ENCODE measurements at places on chromosomes 2 and 18. TPM values are rescaled to one million over a fixed set of nuclear protein-coding genes. Genes with fewer than 3 reads are reported as not detected.
A peak's percentile ranks its signal among the peaks of the same experiment; 100 is the strongest.

DNA sequence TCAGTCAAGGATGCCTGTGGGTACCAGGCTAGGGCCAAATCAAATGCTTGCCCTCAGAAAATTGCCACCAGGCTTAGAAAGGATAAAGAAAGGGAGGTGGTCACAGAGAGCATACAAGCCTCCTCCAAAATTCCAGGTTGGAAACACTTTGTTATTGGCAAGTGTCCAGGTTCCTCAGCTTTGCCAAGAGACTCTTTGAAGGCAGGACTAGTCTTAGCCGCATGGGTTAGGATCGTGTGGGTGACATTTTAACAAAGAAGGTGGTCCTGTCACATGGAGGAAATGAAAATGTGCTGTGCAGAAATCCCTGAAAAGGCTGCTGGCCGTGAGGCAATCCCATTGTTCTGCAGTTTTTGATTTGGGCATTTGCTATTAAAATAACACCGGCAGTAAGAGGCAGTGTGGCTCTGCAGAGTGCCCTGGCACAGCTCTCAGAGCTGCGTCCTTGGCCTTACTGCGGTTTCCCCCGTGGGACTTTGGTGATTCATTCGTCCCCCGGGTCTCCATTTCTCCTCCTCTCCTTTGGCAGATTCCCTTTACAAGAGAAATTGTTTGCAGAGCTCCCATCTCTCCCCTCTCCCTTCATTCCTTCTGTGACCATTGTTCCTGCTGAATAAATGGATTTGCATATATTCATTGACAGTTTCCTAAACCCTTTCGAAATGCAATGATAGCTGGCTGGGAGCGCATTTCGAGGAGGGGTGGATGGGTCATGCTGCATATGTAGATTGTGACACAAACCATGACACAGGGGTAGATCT is 187.3 kb downstream of the VAPA start:
- H3K4me1 ChIP-seq: no peaks in the 10 kb centered on the region
- no peaks in the 10 kb centered on the region for H3K27me3 ChIP-seq
- no peak overlapping the region for H3K4me3 ChIP-seq
- H3K27ac ChIP-seq: peak overlapping the region; percentile 26
- DNase-seq: peak; percentile 51
- H3K36me3 ChIP-seq: no peaks in the 10 kb centered on the region

SS18 gene
- 80.3 TPM for total RNA-seq

GRCh38 chr2:9206991-9207640 is 504 bp downstream of the ASAP2 start:
- peaks cover 46% of the 10 kb centered on the region for H3K27me3 ChIP-seq
- H3K4me3 ChIP-seq: peak overlapping the region; percentile 80
- peak; percentile 75 for DNase-seq
- peak overlapping the region; percentile 74 for H3K27ac ChIP-seq
- no peaks in the 10 kb centered on the region for H3K4me1 ChIP-seq

ACMSD gene
- not detected for total RNA-seq

GRCh38 chr2:188570370-188570769 is 278.7 kb downstream of the GULP1 start:
- no peaks in the 10 kb centered on the region for H3K36me3 ChIP-seq
- H3K4me3 ChIP-seq: no peak overlapping the region
- H3K4me1 ChIP-seq: no peaks in the 10 kb centered on the region
- no peak for DNase-seq

GRCh38 chr2:10146366-10147005 is 23.9 kb downstream of the RRM2 start:
- H3K4me1 ChIP-seq: no peaks in the 10 kb centered on the region
- no peaks in the 10 kb centered on the region for H3K36me3 ChIP-seq
- no peaks in the 10 kb centered on the region for H3K27me3 ChIP-seq
- no peak overlapping the region for H3K27ac ChIP-seq

GRCh38 chr2:219285894-219286425 is 6.8 kb downstream of the DNAJB2 start:
- peaks cover 1% of the 10 kb centered on the region for H3K4me1 ChIP-seq
- no peaks in the 10 kb centered on the region for H3K27me3 ChIP-seq
- no peak overlapping the region for H3K4me3 ChIP-seq

DNA sequence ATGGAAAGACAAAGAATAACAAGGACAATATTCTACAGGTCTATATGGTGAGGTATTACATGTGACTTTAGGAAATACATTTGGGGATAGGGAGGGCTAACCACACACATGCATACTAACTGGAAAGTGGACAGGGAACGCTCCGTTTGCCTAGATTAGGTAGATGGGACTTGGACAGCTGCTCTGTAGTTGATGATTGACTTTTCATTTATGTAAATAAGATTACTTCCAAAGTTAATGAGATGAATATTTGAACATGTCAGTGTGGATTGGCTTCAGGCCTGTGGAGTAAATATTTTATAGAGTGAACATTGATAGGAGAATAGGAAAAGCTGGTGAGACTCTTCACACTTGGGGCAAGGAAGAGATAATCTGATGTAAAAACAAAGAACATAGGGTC is 142.0 kb downstream of the NCK2 start:
- H3K36me3 ChIP-seq: peaks cover 38% of the 10 kb centered on the region
- H3K4me1 ChIP-seq: peaks cover 7% of the 10 kb centered on the region
- no peak overlapping the region for H3K4me3 ChIP-seq
- H3K27me3 ChIP-seq: no peaks in the 10 kb centered on the region
- H3K27ac ChIP-seq: no peak overlapping the region

DNA sequence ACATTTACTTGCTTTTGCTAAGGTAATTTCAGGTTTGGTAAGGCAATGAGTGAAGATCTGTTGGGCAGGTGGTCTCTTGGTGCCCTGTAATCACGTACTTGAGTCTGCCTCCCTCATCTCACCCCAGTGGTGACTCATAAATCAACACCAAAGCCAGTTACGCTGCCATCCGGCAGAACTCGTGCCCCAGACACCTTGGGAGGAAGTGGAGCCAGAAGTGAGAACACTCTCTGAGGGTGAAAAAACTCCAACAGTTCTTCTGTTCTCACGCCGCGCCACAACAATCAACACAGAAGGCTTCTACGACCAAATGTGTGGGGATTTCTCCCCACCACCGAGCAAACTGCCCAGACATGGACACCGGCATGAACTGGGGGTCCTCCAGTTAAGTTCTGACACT is 206.2 kb downstream of the ARL4C start:
- peaks cover 7% of the 10 kb centered on the region for H3K4me1 ChIP-seq
- H3K27me3 ChIP-seq: no peaks in the 10 kb centered on the region
- no peak overlapping the region for H3K4me3 ChIP-seq
- H3K27ac ChIP-seq: no peak overlapping the region

SALL3 gene
- 5.0 TPM for total RNA-seq

PKDCC gene
- total RNA-seq: 85.3 TPM

SERPINB12 gene
- not detected for total RNA-seq

ATP6V1C2 gene
- total RNA-seq: 0.27 TPM

GRCh38 chr2:109124982-109125592 is 3.9 kb upstream of the SH3RF3 start:
- H3K27me3 ChIP-seq: peaks cover 19% of the 10 kb centered on the region
- H3K4me3 ChIP-seq: no peak overlapping the region
- DNase-seq: peak; percentile 62
- no peaks in the 10 kb centered on the region for H3K4me1 ChIP-seq
- no peaks in the 10 kb centered on the region for H3K36me3 ChIP-seq

- peaks cover 27% of the 10 kb centered on the region for H3K36me3 ChIP-seq
- no peak for DNase-seq
- no peak overlapping the region for H3K27ac ChIP-seq
Observed at GRCh38 chr2:169999054-169999453, 171.8 kb downstream of the UBR3 start.

DNA sequence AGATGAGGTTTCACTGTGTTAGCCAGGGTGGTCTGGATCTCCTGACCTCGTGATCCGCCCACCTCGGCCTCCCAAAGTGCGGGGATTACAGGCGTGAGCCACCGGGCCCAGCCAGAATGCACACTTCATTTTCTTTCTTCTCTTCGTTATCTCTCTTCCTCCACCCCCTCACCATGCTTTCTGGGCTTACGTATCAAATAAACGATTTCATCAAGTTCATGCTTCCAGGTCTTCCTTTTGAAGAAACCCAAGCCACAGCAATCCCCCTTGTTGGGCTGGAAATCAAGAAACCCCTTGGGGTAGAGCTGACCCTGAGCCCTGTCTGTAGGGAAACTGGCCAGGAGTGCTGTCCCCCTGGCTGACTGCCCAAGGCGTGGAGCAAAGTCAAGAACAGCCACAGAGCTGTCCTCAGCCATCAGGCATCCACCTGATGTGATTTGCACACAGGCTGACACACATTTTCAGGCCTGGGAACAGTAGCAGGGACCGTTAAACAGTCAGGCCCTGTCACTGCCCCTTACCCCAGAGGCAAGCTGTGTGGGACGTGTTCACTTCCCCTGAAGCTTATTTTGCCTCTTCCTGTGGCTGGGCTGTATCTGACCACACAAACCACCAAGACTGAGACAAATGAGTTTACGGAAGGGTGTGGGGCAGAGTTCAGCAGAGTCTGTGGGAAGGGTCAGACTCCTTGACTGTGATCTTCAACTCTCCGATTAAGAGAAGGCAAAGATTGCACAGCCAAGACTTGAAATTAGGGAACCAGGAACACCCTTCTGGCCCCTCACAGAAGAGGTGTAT is 15.1 kb upstream of the NMUR1 start:
- no peak overlapping the region for H3K4me3 ChIP-seq
- H3K36me3 ChIP-seq: no peaks in the 10 kb centered on the region
- DNase-seq: no peak
- no peaks in the 10 kb centered on the region for H3K27me3 ChIP-seq

ATG9A gene
- total RNA-seq: 53.1 TPM

KIAA1328 gene
- total RNA-seq: 5.3 TPM

DNA sequence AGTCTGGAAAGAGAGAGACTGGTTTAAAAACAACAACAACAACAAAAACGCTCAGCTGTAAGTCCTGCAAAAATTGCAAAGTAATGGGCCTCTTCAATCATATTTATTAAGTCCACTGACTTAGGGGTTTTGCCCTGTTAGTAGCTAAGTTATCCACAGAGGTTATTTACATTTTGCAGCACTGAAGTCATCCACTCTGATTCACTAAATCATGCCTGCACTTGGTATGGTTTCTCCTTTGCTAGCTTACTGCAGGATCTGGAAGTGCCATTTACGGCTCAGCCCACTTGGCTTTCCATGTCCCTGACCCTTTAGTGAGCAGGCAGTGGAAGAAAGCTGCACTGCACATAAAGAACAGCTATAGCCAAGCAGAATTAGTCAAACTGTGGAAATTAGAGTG is 484.4 kb downstream of the NRXN1 start:
- H3K27me3 ChIP-seq: no peaks in the 10 kb centered on the region
- DNase-seq: no peak
- no peak overlapping the region for H3K4me3 ChIP-seq
- H3K36me3 ChIP-seq: no peaks in the 10 kb centered on the region
- peaks cover 3% of the 10 kb centered on the region for H3K4me1 ChIP-seq

DNA sequence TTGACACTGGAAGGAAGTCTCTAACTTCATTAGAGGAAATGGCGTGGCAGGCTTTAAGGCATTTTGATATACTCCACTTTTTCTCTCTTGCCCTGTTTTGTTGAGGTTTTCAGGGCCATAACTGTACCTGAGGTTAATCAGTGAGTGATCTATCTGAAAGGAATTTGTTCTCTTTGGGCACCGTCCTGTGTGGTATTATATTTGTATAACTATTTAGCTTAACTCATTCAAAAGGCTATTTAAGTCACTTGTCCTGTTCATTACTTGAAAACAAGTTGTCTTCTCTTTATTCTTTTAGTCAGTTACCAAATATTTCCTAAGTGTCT is 180.4 kb downstream of the NEDD4L start:
- DNase-seq: no peak
- H3K27ac ChIP-seq: no peak overlapping the region
- no peaks in the 10 kb centered on the region for H3K27me3 ChIP-seq

PTGR3 gene
- total RNA-seq: 15.7 TPM

TNFRSF11A gene
- total RNA-seq: 13.7 TPM

DNA sequence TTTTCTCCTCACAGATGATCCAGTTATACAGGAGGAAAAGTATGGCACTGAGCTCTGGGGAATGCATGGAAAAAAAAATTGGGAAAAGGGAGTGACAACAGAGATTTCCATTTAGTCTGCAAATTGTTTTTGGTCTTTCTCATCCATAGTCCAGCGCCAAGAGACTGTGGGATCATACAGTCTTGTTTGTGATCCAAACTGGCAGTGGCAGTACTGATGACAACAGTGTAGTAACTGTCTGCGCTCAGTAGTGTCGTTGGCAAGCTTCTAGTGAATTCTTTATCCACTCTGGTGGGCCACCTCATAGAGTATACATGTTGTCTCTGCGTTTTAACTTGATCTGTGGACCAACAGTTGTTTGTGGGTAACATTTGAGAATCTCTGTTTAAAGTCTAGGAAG is 37.9 kb downstream of the GALNT1 start:
- H3K4me3 ChIP-seq: no peak overlapping the region
- no peak for DNase-seq
- no peaks in the 10 kb centered on the region for H3K36me3 ChIP-seq
- no peak overlapping the region for H3K27ac ChIP-seq
- H3K4me1 ChIP-seq: no peaks in the 10 kb centered on the region

PROKR1 gene
- total RNA-seq: 2.9 TPM

- no peaks in the 10 kb centered on the region for H3K27me3 ChIP-seq
- peaks cover 68% of the 10 kb centered on the region for H3K36me3 ChIP-seq
- DNase-seq: peak; percentile 7
- no peaks in the 10 kb centered on the region for H3K4me1 ChIP-seq
- no peak overlapping the region for H3K4me3 ChIP-seq
- H3K27ac ChIP-seq: peak overlapping the region; percentile 81
Observed at GRCh38 chr18:58391231-58391825, 237.6 kb downstream of the ALPK2 start.

FOXD4L1 gene
- 0.15 TPM for total RNA-seq

PMAIP1 gene
- 23.2 TPM for total RNA-seq

- no peaks in the 10 kb centered on the region for H3K4me1 ChIP-seq
- H3K4me3 ChIP-seq: no peak overlapping the region
- no peaks in the 10 kb centered on the region for H3K27me3 ChIP-seq
- peak; percentile 86 for DNase-seq
- no peak overlapping the region for H3K27ac ChIP-seq
Observed at GRCh38 chr18:63994783-63995399, 25.0 kb downstream of the SERPINB8 start.

DNA sequence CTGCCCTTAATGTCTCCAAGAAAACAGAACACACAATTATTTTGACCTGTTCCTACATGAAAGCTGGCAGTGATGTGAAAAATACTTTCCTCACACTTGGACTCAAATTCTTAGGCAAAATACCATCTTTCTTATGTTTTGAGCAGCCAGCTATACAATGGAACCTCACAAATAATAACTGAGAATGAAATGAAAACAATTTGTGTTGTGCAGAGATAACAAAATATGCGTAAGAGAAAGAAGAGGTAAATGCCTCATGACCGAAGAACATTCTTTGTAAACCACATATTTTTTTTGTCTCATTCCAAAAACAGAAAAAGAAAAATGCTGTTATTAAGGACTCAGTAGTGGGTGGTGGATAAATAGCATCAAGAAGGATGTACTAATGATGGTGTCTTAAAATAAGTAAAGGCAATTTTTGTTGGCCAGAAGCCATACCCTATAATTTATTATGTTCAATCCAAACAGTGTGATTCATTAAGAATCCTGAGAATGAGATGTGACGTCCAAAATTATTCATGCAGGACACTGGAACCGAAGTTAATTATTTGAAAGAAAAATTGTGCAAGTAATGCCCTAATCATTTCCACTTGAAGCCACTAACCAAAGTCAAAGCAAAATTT is 193.0 kb upstream of the NETO1 start:
- H3K27ac ChIP-seq: no peak overlapping the region
- H3K4me3 ChIP-seq: no peak overlapping the region
- DNase-seq: no peak
- no peaks in the 10 kb centered on the region for H3K4me1 ChIP-seq
- H3K36me3 ChIP-seq: no peaks in the 10 kb centered on the region
- H3K27me3 ChIP-seq: no peaks in the 10 kb centered on the region

SERPINB13 gene
- not detected for total RNA-seq

- no peaks in the 10 kb centered on the region for H3K4me1 ChIP-seq
- DNase-seq: no peak
- H3K27me3 ChIP-seq: no peaks in the 10 kb centered on the region
Observed at GRCh38 chr2:223005496-223005895, 46.5 kb upstream of the KCNE4 start.
